ENCODE measurements at places on chromosomes 4 and X.

DNA sequence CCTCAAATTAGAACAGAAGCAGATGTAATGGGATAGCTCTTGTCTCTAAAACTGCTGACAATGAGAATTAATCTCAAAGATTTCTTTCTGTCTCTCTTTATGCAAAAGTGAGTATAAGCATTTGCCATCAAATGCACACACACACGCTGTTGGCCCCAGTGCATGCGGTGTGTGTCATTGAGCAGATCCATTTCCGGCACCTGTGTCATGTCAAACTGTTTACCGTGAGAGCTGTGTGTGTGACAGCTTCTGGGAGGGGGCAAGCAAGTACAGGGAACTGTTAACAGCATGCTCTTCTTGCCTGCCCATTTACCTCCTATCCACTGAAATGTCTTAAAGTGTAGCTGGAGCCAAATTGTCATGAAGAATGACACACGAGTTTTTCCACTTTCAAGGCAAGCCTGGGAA is 297.9 kb upstream of the FAT4 start:
- no peak for DNase-seq

DNA sequence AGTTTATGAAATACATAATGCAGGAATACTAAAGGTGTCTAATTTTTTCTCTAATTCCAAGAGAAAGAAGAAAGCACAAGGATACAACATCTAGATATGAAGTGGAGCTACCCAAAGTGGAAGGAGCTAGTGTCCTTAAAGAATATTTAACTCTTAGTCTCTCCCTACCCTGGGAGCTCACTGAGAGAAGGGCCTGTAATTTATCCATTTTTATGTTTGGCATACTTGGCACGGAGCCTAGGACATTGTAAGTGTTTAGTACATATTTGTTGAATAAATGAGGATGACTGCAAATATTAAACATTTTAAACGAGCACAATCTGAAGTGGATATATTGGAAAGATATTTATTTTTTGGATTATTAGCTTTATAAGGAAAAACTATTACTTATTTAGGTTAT is 674.8 kb downstream of the IQCM start:
- no peak for DNase-seq

DNA sequence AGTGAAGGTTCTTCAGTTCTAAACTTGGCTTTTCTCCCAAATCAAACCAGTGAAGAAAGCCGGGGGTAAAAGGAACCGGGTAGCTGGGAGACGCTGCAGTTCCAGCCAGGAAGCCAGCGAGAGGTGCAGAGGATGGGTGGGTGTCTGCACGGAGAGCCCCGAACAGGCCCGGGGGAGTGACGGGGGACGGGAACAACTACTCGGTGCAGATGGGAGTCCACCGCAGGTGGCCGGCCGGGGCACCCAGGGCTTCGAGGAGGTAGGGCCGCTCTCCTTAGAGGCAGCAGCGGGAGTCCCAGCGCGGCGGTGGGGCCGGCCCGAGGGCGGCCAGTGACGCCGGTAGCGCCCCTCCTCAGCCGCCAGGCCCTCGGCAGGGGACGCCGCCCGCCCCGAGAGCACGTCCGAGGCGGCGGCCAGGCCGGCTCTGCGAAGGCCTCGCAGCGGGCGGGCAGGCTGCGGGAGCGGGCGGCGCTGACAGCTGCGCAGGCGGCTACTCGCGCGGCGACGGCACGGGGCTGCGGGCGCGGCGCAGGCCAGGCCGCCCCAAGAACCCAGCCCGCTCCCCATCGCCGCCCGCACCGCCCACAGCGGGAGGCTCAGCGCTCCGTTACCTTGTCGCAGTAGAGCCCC is 449 bp downstream of the FBXL5 start:
- DNase-seq: peak; percentile 38

GRCh38 chr4:70914000-70914399 is 11.8 kb downstream of the MOB1B start:
- DNase-seq: no peak

- no peak for DNase-seq
These were observed 173.1 kb upstream of the KLF3 start for GRCh38 chr4:38490753-38491446.

- DNase-seq: no peak
These were observed 587 bp downstream of the TIMM8A start for GRCh38 chrX:101347859-101348451.

DNA sequence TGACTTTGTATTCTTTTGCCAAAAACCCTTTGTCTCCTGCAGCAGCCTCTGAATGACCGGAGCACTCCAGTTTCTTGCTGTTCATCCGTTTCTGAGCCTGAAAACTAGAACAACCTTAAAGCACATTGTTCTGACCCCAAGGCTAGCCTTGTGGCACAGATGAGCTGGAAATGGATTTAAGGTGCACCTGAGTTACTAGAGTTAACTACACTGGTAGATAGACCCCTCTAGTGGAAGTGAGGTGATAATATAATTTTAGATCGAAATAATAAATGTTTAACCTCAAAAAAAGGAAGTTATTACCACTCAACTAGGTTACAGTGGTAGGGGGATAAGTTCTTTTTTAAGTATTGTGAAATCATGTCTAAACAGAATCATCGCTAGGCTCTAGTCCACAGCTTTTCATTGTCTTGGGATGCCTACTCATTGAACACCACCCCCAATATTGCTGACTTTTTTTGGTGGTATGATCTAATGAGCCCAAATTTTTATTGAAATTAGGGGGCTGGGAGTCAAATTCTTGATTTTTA is 2.7 kb downstream of the PLS3 start:
- DNase-seq: no peak

DNA sequence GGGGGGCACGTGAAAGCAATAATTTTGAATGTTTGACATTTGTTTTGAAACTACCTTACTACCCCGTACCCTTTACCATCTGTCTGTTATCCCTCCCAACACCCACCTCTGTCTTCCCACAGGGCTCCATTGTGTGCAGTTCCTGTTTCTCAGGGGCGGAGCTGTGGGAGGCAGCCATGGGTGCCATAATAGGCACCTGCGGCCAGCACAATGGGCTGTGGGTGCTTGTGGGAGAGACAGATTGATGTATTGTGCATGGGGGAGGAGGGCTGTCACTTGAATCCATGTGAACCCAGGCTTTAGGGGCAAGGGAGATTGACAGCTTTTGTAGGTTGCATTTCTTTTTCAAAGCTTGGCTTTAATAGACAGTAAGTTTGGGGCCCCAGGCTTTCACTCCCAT is 122.6 kb upstream of the CXorf66 start:
- no peak for DNase-seq

GRCh38 chrX:17595456-17596035 is 141.7 kb upstream of the SCML1 start:
- DNase-seq: no peak

DNA sequence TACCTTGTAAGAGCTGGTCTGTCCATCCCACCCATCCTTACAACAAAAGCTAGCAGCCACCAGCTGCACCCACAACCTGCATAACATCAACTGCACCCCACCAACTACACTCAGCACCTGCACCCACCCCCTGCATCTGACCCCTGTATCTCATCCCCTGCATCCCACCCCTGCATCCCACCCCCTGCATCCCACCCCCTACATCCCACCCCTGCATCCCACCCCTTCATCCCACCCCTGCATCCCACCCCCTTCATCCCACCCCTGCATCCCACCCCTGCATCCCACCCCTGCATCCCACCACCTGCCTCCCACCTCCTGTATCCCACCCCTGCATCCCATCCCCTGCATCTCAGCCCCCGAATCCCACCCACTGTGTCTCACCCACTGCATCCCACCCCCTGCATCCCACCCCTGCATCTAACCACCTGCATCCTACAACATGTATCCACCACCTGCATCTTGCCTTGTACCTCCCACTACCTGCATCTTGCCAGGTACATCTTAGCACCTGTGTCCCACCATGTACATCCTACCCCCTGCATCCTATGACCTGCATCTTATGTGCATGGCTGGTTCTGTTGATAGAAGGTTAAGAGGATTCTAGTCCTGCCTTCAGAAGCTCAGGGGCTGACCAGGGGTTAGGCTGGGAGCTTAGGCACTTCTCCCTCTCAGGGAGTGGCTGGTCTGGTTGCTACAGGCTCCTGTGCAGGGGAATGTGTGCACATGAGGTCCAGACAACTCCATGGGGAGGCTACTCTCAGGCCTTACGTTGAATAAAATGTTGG is 9.4 kb downstream of the TMEM271 start:
- DNase-seq: no peak

DNA sequence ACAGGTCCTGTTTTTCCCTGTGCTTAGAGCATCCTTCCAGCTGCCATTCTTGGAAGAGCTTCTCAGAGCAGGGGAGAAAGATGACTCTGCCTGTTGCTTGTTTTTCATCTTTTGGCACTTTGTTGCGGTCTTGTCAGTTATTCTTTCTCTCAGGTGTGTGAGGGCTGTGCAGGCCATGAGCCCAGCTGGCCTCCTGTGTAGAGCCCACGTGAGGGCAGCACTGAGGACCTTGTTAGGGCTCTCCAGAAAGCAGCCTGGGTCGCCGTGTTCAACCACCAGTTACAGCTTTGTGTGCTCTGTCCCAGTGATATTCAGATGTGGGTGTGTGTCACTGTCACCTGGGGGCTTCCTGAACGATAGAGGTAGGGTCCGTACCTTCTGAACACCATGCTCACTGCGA is 52.8 kb downstream of the NOP14 start:
- DNase-seq: no peak

- DNase-seq: no peak
These were observed 466.8 kb upstream of the FAM241A start for GRCh38 chr4:111678479-111678878.

DNA sequence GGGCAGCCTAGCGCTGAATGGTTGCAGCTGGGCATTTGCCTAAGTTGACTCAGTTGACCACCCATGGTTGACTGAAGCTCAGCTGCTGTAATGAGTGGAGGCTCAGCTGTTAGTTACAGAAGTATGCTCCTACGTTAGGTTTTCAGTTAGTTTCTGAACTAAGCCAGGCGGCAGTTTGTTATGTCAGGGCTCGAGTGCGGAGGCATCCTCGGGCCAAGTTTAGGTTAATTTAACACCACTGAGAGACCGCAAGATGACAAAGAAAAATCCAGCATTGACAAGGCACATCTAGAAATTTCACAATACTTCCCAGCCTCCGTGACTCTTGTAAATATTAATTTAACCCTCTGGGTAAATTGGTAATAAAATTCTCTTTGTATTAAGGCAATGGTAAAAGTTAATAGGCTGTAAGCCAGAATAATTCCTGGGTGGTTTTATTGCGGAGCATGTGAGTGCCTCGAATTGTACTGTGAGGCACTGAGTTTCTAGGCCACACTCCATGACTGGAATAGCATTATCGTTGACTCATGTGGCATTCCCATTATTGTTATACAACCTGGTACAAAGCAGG is 33.1 kb upstream of the CDKN2AIP start:
- no peak for DNase-seq

DNA sequence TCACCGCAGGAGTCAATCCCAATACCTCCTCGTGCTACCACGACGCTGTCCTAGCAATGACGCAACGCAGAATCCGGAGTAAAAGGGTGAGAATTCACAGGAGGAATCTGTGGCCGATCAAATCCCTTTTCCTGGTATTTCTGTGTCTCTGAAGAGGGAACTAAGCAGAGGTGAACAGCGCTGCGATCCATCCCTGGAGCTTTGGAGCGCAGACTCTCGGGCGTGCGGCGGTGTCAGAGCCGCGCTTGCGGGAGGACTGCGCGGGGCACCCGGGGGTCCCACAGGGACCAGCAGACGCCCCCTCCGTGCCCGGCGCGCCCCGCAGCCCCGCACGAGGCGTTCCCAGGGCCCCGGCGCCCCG is 17.2 kb upstream of the ZNF718 start:
- DNase-seq: no peak

GRCh38 chrX:105695451-105695850 is 126.9 kb upstream of the NRK start:
- no peak for DNase-seq

DNA sequence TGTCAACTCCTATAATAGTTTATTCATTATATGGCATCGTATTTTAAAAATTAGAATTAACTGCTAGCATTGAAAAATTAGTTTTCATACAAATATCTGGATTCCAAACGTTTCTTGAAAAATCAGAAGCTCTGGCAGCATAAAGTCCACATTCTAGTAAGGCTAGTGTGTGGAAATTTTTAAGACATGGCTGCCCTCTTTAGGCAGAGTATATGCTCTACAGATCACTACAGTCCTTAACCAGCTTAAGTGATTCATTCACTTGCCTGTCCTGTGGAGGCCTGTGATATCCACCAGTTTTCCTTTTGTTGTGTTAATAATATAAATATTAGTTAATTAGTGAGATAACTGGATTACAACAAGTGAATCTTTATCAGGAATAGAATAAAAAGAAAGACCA is 287.2 kb downstream of the OPHN1 start:
- DNase-seq: no peak

DNA sequence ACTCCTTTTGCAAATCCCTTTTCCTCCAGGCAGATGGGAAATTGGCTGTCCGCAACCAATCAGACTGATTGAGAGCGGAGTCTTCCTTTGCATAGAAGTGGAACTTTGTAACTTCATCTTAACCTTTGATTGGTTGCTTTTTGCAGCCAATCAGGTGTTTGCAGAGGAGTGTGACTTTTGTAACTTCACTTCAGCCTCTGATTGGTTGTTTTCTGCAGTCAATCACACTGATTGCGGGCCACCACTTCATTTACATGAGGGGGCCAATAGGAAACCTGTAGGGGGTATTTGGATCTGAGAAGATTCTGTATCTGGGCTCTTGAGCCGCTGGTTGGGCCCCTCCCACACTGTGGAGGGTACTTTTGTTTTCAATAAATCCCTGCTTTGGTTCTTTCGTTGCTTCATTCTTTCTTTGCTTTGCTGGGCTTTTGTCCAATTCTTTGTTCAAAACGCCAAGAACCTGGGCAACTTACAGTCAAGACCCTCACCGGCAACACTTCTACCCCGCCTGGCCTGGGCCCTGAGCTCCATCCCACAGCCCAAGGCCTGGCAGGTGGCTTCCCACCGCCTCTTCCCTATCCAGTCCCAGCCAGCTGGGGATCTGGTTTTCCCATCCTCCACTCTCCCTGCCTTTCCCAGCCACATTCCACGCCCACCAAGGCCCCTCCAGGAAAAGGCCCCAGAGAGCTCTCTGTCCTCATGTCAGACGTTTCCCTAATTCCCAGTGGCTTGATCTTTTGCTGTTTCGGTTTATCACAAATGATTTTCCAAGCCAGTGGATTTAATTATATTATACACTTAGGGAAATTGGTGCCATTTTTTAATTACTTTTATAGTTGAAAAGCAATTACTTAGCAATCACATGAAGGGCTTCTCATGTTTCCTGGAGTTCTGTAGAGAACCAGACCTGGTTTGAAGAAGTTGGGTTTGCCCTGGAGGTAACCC is 110.2 kb upstream of the STX18 start:
- no peak for DNase-seq

DNA sequence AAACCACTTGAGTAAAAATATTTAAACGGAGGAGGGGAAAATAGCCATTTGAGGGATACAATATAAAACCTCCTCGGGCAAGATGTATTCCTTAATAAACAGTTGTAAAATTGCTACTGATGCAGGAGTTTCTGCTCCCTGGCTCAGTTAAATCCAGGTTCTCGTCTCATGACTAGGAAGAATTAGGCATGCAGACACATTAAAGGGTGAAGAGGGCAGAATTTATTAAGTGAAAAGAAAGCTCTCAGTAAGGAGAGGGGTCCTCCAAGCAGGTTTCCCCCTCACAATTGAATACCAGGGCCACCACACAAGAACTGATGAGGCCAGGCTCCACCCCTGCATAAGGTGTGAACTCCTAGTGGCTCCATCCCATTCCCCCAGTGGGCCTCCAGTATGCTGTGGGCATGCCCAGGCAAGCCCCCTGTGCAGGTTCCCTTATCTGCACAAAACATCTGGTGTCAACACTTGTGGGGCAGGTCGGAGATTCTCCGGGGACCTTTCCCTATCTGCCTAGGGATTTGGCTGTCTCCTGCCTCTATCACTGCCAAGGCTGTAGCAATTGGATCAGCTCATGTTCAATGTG is 80.4 kb downstream of the HS6ST2 start:
- DNase-seq: no peak

All from progenitor cell of endocrine pancreas (in vitro differentiated cells).